SK-N-SH treated with all-trans-retinoic acid at 6 μM for 48 hours (cell line): ENCODE measurements at places on chromosomes 6 and 20.

GRCh38 chr6:98041921-98042320, 758.9 kb upstream of the MMS22L start:
- ATAC-seq = peak; percentile 44; the same call in 2 of the 3 replicates

GRCh38 chr20:11719153-11719552, 198.5 kb upstream of the BTBD3 start:
- no peak for ATAC-seq

DNA sequence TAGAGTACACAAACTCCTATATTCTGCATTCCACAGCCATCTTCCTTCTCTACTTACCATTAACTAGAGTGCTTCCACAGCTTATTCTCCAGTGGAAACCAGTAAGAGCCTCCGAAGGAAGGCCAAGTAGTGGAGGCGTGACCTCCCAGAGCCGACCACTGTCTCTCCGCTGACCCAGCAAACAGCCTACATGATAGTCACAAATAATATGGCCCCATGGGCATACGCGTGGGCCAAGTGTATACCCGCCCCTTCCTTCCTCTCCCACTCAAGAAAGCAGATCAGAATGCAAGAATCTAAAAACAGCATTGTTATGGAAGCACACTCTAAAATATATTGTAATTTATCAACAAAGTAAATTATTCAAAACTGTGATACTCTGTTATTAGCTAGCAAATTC, 526.6 kb upstream of the JARID2 start:
- no peak for ATAC-seq

- no peak for ATAC-seq
Observed at GRCh38 chr6:164130151-164130550, 715.6 kb downstream of the QKI start.

DNA sequence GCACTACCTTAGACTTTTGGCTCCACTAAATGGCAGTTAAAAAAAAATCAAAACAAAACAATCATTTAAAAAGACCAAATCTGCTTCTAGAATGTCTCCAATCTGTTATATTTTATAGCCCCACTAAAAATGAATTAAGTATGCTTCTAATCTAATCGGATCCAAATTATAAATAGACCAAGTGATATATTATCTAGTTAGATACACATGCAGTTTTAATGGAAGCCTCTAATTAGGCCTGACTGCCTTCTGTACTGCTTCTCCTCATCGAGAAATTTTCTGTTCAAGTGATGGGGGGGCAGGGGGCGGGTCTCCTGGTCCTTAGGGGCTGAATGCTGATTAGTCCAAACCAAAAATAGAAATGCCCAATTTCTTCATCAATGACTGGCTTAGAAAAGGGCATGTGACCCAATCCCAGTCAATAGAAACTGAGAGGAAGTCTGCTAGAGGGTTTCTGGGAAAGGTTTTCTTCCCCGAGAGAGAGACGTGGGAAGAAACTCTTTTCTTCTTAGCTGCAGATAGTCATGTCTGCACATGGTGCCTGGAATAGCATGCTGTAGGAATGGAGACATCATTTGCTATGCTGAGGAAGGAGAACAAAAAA, 6.9 kb downstream of the SESN1 start:
- no peak for ATAC-seq

GRCh38 chr6:11279284-11279689, 46.8 kb upstream of the NEDD9 start:
- ATAC-seq = no peak

DNA sequence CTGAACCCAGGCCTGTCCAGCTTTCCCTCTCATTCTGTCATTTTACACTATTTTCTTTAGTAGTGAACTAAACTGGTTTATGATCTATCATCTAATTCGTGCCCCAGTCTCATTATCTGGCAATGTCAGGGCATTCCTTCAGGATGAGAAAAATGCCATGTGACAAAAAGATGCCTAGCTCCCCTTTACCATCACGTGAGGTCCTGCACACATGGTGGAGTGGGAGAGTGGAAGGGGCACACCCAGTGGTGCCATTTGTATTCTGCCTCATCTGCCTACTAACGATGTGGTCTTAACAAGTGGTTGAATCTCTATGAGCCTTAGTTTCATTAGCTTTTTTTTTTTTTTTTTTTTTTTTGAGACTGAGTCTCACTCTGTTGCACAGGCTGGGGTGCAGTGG, 41.2 kb downstream of the CDC5L start:
- ATAC-seq = no peak

DNA sequence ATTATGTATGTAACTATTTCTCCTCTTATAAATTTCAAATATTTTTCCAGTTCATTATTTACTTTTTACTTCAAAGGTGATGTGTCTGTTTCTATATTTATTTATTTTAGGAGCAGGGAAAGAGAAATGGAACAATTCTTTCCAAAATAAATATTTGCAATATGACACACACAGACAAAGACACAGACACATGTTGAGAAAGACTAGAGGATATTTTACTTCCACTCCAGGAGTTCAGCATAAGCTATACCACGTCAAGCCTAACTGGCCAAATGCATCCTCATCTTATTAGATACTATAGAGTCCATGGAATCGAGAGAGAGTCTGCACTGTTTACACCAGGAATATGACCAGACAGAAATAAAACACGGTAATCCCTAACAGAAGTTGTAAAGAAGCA, 13.3 kb downstream of the RALGAPA2 start:
- no peak for ATAC-seq

GRCh38 chr20:51220293-51220706, 197.4 kb upstream of the KCNG1 start:
- peak; percentile 81 for ATAC-seq

GRCh38 chr6:39984051-39984450, 49.8 kb upstream of the MOCS1 start:
- ATAC-seq = no peak

DNA sequence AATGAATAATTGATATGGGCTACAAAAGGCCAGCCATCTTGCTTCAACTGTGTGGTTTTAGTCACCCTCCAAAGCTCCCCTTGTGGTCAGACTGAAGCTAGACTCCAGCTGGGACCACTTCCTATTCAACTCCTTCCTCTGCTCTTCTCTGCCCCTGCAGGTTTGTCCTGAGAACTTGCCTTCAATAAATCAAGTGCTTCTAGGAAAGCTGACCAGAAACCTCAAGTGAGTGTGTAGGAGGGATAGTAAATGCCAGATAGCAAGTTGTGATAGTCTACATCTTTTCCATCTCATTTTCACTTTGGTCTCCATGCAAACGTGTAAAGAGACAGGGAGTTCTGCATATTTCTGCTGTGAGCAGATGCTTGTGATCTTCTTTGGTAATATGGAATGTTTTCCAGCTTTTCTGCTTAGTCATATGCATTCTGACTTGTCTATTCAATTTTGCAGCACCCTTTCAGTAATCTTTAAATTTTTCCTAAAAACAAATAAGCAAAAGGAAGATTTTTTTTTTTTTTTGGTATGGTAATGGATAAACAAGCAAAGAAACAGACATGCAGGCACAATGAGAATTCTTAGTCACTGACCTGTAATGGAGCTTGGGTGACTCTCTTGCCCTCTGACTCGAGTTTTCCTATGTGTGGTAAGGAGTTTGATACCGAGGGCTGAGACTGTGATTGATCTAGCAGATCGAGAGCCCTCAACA, 201.3 kb upstream of the BTBD3 start:
- ATAC-seq = no peak; the same call in 2 of the 3 replicates

GRCh38 chr20:7355051-7355450, 585.2 kb downstream of the HAO1 start:
- ATAC-seq = no peak

DNA sequence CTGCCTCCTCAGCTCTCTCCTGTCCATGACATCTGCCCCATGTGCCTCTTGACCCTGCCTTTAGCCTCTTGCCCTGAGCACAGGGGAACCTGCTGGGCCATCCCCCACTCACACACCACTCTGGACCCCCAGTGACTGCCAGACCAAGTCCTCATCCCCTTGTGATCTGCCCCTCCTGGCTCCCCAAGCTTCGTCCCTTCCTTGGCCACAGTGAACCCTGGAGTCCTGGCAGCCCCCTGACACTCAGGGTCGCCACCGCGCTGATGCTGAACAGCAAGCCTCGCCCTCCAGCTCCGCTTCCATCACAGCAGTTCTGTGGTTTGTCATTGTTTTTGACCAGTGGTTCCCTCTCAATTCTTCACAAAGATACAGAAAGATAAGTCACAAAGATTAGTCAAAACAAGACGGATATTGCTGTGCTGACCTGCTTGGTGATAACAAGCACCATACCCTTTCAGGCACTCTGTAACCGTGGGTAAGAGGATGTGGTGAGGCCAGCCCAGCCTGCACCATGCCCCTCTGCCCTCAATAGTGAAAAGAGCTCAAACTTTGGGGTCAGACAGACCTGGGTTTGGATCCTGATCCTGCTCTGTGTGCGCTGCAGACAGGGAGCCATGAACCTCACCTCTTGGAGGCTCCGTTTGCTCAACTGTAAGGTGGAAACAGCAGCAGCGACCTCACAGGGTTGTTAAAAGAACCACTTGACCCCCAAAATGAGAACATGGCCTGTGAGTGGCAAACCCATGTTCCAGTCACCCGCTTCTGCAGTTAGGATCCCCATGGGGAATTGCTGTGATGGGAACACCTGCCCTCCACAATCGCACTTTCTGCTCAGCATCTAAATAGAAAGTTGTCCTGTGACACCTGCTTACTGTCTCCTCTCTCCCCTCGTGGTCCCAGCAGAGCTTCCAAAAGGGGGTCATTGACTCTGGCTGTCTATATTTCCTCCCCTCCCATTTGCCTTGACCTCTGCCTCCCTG, 114.5 kb downstream of the TOX2 start:
- no peak for ATAC-seq

GRCh38 chr6:113654396-113654795, 202.7 kb upstream of the MARCKS start:
- ATAC-seq = peak; percentile 92

DNA sequence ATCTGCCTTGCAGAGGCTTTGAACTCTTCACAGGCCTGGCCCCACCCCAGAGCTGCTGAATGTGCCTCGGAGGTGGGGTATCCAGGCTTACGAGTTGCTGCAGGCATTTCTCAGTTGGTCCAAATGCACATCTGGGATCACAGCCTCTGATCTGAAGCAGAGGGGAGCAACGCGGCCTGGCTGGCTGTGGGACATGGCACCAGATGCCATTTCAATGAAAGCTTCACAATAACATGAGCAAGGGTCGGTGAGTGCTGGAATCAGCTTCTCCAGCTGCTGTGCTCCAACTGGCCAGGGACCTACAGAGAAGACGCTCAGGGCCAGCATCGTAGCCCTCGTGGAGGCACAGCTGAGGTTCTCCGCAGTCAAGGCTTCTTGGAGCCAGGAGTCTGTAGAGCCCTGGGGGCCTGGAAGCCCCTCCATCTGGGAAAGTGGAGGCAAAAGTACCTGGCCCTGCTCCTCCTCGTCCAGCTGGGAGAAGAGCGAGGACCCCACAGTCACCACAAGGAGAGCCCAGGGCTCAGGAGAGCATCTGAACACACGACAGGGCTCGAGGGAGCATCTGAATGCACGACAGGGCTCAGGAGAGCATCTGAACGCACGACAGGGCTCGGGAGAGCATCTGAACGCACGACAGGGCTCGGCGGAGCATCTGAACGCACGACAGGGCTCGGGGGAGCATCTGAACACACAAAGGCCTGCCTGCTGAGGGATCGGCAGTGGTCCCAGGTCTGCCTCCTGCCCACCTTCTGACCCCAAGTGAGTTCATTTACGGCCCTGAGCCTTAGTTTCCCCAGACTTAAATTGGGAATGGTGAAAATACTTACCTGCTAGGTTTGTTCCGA, 165.2 kb downstream of the DLL1 start:
- ATAC-seq = no peak

DNA sequence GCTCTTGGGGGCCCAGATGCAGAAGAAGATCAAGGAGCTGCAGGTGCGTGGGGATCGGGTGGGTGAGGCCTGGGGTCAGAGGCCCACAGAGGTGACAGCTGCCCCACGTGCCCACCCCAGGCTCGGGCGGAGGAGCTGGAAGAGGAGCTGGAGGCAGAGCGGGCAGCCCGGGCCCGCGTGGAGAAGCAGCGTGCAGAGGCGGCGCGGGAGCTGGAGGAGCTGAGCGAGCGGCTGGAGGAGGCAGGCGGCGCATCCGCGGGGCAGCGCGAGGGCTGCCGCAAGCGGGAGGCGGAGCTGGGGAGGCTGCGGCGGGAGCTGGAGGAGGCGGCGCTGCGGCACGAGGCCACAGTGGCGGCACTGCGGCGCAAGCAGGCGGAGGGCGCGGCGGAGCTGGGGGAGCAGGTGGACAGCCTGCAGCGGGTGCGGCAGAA, 41.5 kb downstream of the MYH7B start:
- no peak for ATAC-seq

DNA sequence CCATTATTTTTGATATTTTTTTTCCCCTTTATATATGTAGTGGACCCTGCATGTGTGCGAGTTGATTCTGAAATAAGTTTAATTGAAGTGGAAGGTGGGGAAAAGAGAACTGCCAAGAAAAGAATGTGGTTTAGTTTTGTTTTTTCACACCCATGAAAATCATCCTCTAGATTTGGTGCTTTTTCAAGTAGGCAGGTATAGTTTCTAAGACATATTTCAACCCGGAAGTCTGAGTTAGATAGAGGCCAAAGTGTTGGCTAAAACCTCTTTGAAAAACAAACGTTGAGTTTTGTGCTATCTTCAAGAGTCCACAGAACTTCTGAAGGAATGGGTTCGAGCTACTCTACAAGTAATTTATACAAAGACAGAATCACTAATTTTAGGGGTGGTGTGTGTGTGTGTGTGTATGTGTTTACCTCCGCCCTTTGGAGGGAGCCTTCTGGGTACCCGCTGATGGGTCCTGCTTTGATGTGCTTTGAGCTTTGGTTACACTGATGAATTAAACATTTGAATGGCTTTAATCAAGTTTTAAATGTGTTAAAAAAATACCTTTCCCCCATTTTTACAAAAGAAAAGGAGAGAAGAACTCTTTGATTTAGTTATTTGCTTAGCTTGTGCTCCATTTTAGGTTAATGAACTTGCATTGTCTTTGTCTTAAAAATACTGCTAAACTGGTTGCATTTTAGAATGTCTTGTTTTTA, 2.5 kb downstream of the RREB1 start:
- no peak for ATAC-seq

GRCh38 chr6:10794239-10794638, 44.1 kb downstream of the MAK start:
- no peak for ATAC-seq

- peak; percentile 56 for ATAC-seq
Observed at GRCh38 chr6:44397424-44398164, 10.1 kb downstream of the CDC5L start.
